T follicular helper cell (primary cell): ENCODE measurements at places on chromosomes 5 and 9.

DNA sequence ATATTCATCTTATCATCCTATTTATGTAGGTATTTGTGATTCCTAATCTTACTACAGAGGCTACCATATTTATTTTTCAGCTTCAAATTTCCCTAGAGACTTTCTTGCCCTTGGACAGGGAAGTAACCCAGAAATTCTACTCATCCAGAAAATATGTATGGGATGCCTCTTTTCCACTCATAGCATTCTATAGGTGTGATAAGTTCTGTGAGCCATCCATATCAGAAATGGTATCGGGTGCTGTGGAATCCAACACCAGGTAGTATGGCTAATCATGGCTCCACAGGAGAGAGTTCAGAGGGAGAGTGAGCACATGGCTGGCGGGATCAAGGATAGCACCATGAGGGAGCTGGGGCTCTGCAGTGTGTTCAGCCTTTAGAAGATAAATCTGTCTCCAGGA is 349.3 kb upstream of the ACTBL2 start:
- no peak for DNase-seq

GRCh38 chr5:143600396-143601075 is 197.1 kb upstream of the NR3C1 start:
- DNase-seq: no peak

DNA sequence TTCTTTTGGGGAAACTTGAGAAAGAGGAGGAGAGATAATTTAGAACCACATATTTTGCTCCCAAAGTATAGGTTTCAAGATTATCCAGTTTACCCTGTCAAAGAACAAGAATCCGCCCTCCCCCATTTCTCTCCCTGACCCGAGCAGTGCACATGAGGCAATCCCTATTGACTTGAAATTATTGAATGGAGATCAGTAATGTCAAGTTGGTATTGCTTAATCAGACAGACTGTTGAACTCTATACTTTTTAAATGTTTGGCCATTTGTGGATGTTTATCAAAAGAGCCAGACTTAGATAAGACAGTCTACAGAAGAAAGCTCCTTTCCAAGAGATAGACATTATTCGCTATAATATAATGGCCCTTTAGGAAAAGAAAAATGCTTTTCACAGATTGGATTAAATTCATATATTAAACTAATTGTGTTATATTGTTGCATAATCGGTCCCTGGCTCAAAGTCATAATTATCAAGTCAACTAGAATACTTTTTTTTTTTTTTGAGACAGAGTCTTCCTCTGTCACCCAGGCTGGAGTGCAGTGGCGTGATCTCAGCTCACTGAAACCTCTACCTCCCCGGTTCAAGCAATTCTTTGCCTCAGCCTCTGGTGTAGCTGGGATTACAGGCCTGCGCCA is 5.3 kb downstream of the SLC25A25 start:
- DNase-seq: no peak

DNA sequence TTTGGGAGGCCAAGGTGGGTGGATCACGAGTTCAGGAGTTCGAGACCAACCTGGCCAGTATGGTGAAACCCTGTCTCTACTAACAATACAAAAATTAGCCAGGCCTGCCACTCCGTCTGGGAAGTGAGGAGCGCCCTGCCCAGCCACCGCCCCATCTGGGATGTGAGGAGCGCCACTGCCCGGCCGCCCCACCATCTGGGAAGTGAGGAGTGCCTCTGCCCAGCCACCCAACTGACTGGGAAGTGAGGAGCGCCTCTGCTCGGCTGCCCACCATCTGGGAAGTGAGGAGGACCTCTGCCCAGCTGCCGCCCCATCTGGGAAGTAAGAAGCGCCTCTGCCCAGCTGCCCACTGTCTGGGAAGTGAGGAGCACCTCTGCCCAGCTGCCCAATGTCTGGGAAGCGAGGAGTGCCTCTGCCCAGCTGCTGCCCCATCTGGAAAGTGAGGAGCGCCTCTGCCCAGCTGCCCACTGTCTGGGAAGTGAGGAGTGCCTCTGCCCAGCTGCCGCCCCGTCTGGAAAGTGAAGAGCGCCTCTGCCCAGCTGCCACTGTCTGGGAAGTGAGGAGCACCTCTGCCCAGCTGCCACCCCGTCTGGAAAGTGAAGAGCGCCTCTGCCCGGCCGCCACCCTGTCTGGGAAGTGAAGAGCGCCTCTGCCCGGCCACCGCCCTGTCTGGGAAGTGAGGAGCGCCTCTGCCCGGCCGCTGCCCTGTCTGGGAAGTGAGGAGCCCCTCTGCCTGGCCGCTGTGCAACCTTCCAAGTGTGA is 5.3 kb downstream of the ALDH7A1 start:
- DNase-seq: no peak

GRCh38 chr5:1208221-1208742 is 6.9 kb downstream of the SLC6A19 start:
- no peak for DNase-seq

DNA sequence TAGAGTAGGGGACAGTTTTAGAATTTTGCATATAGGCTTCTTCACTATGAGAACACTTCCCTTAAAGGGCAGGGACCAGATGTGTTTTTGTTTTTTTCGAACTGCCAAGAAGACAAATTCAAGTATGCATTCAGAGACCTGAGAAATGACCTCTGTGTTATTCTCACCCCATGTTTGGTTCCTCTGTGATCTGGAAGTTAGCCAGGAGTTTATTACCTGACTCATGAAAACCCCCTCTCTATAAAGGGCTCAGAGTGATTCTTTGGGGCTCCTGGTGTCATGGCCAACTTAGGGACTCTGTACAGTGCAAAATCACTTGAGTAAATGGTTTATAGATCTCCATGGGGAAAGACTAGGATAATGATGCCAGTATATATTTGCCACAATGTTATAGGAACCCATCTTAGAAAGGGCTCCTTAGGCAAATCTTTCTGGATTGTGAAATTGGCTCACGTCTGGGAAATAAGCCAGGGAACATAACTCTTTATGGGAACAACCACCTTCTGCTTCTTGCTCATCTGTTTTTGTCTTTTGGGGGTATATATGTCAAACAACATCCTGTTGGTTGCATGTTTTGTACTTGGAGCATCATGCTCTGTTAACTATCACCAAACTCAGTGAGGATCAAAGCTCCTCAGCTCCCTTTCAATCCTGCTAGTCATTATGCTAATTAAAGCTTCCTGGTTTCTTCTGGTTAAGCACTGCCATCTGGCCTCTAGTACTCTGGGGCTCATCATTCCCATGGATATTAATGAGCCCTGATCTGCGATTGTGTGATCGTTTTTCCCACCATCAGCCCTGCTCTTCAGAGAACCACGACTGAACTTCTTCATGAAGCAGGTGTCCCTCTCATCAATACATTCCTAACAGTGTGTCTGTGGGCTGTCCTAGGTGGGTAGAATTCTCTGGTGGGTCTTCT is 173.4 kb upstream of the CDH12 start:
- no peak for DNase-seq

- DNase-seq: no peak
Measured at GRCh38 chr5:53996008-53996407, 314.4 kb downstream of the ARL15 start.

- DNase-seq: no peak
Measured at GRCh38 chr5:173808079-173808808, 79.9 kb upstream of the CPEB4 start.

DNA sequence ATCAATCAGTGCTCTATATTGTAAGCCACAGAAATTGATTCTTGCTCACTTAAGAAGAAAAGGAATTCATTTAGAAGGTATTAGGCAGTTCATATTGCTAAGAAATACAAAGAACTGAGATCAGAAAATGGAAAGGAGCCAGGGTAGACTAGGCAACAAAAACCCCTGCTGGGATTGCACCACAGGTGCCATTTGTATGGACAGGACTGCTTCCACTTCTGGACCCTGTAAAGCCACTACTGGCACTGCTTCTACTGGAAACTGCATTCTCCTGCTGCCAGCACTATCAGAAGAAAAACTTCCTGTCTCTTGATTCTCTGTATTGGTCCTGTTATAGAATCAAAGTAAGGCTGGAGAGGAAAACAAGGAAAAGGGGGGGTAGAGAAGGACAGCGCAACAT is 45.9 kb downstream of the CERT1 start:
- no peak for DNase-seq

GRCh38 chr5:33425314-33425713 is 15.5 kb upstream of the TARS1 start:
- no peak for DNase-seq

- DNase-seq: no peak
Measured at GRCh38 chr9:91693226-91693625, 256.8 kb downstream of the ROR2 start.

GRCh38 chr9:73199886-73200285 is 48.2 kb downstream of the ANXA1 start:
- no peak for DNase-seq

DNA sequence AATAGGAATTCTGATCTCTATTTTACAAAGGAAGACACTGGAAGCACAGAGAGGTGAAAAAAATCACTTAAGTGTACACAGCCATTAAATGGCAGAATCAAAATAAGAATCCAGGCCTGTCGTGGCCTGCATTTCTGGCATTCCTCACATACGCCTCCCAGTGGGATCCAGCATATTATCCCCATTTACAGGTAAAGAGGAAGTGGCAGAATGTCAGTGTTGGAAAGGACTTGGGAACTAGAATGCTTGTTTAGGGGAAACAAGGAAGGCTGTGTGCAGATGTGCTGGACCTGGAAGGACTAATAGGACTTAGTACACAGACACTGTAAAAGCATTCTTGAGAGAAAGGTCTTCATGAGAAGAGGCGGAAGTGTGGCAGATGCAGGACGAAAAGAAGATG is 241.8 kb downstream of the TRIM32 start:
- DNase-seq: no peak

DNA sequence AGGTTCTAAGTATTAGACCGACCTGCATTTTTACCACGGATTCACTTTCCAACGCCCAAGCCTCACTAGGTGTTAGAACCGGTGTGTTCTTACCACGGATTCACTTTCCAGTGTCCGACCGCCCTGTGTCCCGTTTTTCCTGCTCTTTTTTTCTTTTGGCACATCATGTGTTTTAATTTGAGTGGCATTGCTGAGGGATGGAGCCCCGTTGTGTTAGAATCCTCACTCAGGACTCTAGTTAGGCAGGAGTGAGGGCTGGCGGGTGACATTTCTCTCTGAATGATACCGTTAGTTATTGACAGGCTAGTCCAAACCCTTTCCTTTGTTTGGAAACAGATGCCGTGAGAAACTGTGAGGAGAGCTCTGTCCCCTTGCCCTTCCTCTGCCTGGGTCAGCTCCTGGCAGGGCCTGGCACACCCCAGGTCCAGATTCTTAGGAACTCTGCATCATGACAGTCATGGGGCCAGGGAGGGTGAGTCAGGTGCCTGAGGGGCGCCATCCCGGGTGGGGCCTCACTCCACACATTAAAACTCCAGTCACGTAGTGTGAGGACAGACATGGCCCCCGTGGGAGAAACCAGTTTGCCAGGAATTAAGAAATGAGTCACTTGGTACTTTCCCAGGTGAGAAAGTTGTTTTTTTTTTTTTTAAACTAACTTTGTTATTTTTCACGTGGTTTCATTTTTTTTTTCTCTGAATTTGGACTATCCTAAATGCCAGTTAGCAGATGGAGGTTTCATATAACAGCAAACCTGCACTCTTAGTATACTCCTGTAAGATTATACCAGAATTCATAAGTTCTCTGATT is 15.8 kb downstream of the EXOC3 start:
- DNase-seq: no peak

DNA sequence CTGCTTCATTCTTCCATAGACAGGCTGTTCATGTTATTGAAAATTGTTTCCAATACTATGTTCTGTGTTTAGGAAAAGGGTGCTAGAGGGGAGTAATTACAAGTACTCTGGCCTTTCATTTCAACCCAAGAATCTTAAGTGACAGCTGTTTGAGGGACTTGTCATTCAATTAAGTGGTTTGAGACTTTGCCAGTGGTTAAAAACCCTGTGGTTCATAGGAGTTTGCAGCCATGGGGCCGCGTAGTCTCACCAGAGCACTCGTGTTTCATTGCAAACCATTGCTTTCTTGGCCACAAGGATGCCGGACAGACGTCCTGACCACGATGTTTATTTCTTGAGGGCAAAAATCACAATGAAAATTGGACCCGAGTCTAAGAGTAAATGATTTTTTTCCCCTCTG is 248.8 kb downstream of the NNT start:
- no peak for DNase-seq

GRCh38 chr5:129392681-129393080 is 67.4 kb upstream of the ADAMTS19 start:
- DNase-seq: no peak

GRCh38 chr9:73179589-73179988 is 27.9 kb downstream of the ANXA1 start:
- DNase-seq: no peak

- DNase-seq: no peak
Measured at GRCh38 chr5:89190515-89191265, 307.7 kb upstream of the MEF2C start.

DNA sequence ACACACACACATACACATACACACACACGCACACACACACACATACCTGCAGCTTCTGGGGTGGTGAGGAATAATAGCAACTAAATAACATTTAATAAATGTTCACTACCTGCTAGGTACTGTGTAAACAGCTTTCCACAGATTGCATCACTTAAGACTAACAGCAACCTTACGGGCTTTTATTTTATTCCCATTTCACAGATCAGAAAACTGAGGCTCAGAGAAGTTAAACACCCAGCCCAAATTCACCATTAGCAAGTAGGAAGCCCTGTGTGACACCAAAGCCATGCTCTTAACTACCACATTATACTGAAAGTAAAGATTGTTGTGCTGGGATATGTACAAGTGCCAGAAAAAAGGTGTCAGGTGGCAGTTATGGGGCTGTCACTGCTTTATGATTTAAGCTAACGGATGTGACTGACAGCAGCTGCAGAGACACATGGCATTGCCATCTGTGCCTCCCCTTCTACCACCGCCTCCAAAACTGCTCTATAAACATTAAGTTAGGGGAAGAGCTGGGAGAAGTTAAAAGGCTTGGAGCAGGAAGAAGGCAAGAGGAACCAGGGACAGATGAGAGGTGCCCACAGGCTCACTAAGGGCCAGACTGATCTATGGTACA is 13.6 kb downstream of the MTMR12 start:
- DNase-seq: no peak

GRCh38 chr5:148791334-148791667 is 35.1 kb upstream of the ADRB2 start:
- no peak for DNase-seq

GRCh38 chr9:2086971-2087370 is 71.8 kb downstream of the SMARCA2 start:
- DNase-seq: no peak
